ENCODE measurements at places on chromosomes 11 and 22. TPM values are rescaled to one million over a fixed set of nuclear protein-coding genes. Genes with fewer than 3 reads are reported as not detected.

Gene MPZL2
- total RNA-seq = 73.5 TPM

Gene ARHGAP42
- total RNA-seq = 6.0 TPM

Gene PRODH
- total RNA-seq = 0.05 TPM

Gene LGALS1
- total RNA-seq = 2,321 TPM

Gene OR5P2
- not detected for total RNA-seq

Gene SHISA8
- not detected for total RNA-seq

Gene TBX1
- 69.6 TPM for total RNA-seq

Gene DRD4
- under 0.01 TPM for total RNA-seq

Gene MMP8
- total RNA-seq = not detected

Gene KDM4E
- not detected for total RNA-seq

Gene ANO9
- 10.7 TPM for total RNA-seq

DNA sequence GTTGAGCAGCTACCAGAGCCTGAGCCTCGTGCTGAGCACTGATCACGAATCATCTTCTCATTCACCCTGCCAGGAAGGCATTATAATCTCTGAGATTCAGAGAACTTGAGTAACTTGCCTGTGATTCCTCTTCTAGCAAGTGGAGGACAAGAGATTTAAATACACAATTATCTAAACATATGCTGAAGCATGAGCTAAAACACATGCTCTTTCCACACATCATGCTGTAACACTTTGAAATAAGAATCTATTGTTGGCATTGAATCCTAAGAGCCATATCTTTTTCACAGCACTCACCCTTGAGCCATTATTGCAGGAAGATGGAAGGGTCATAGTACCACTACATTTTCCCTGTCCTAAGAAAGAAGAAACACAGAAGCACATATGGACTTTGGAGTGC is 722.5 kb upstream of the API5 start:
- no peak for DNase-seq

DNA sequence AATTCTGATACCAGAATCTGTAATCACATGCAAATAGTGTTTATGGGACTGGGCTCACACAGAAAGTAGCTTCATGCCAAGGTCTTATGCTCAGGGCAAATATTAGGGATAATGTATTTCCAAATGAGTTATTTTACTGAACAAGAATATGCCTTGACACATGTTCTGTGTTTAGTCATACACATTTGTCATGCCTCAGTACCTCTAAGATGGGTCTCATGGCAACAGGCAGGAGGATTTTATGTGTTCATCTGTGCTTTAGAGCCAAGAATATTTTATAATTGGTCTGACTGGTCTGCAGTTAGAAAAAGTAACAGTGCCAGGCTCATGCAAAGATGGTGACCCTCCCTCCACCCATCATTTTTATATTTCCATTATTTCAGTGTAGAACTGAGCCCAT is 49.1 kb downstream of the JAM3 start:
- no peak for DNase-seq

DNA sequence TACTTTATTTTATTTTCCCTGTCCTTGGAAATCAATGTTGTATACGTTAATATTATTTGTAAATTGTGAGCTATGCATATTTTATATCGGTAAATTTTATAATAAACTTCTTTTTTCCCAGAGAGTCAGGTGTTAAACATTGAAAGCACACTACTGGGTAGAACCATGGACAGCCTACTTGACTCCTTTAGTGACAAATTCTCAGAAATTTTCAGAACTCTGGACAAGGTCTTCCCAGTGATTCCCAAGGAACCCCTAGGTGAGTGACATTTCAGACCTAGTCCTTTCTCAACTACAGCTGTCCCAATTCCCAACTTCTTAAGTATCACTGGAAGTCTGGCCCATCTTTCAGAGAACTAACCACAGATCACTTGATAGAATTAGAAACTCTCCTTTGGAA is 107.2 kb downstream of the RCN1 start:
- no peak for DNase-seq

DNA sequence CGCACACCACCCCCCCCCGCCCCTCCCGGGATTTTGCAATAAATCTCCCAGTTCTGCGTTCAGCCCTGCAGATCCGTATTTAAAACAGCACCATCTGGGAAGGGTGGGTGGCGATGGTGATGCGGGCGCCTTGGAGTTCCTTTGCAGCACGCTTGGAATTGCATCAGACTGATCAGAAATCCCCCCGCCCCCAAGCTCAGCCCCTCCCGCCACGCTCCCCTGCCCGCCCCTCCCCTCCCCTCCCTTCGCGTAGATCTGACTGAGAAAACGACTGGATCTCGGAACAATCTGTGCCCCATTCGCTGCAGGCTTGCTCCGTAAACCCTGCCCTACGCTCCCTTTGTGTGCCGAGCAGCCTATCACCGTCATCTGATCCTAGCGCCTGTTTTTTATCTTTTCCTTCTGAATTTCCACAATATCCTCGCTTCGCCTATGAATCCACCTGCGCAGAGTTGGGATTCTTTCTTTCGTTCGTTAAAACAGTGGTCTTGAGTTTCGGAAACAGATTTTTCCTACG is 18.1 kb upstream of the BDNF start:
- DNase-seq = peak; percentile 59

DNA sequence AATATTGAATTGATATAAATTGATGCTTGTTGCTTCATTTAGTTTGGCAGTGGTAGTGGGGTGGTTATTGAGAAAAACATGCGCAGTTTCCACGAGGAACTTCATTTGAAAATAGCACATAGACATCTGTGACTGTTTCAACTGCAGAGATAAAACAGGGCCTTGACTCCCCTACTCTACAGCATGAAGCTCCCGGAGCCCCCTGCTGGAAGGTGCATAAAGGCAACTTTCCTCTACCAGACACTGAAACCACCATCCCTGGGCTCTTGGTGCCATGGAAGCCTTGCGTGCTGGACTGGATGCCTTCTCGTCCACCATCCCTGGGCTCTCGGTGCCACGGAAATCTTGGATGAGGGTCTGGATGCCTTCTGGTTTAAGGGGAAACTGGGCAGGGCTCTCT is 195.9 kb downstream of the CSNK2A3 start:
- DNase-seq = peak; percentile 36

GRCh38 chr22:41831828-41832552 is 915 bp upstream of the SREBF2 start:
- no peak for DNase-seq

DNA sequence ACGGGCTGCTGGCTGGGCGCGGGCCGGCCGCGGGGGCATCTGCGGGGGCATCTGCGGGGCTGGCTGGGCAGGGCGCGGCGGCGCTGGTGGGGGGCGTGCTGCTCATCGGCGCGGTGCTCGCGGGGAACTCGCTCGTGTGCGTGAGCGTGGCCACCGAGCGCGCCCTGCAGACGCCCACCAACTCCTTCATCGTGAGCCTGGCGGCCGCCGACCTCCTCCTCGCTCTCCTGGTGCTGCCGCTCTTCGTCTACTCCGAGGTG is 194 bp downstream of the DRD4 start:
- DNase-seq = no peak

GRCh38 chr22:23414727-23415489 is 165.2 kb downstream of the IGLL1 start:
- no peak for DNase-seq

- DNase-seq = peak; percentile 53
These were observed 38.7 kb upstream of the LINC01488 start for GRCh38 chr11:69442807-69443137.

DNA sequence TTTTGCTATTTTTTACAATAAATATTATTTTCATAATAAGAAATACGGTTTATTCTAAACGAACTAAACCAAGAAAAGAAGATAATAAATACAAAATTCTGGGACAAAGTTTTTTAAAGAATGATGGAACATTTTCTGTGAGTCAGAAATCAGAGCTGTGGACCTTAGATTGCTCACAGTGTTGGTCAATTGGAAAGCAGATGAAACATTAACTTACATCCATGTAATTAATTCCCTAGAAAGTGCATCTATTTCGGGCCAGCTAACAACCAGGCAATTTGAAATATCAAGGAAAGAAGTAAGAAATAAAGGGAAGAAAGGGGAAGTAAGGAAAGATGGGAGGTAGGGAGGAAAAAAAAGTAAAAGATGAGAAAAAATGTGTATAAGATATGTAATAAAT is 1569.8 kb upstream of the TENM4 start:
- DNase-seq = no peak

DNA sequence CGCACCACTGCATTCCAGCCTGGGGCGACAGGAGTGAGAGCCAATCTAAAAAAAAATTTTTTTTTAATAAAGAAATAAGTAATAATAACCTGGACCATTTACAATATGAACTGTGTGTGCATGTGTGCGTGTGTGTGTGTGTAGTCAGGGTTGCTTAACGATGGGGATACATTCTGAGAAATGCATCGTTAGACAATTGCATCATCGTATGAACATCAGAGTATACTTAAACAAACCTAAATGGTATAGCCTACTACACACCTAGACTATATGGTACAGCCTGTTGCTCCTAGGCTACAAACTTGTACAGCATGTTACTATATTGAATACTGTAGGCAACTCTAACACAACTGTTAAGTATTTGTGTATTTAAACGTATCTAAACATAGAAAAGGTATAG is 26.4 kb downstream of the RDX start:
- no peak for DNase-seq

GRCh38 chr11:57269571-57270021 is 32.5 kb upstream of the APLNR start:
- peak; percentile 67 for DNase-seq

DNA sequence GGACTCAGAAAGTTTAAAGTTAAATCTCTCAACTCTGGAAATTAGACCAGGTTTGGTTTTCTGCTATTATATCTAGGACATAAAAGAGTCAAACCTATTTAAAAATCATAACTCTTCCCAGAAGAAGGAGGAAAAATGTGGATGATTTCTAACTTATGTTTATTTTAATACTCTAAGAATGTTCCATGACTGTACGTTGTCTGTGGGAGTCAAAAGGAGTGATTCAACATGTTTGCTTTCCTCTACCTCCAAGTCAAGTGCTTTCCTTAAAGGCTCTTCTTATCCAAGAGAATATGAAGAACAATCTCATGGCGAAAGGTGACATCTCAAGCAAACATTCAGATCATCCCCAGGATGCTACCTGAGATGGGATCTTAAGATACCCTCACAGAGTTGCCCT is 21.6 kb downstream of the OR51E1 start:
- no peak for DNase-seq

GRCh38 chr11:93249459-93250220 is 51.8 kb upstream of the SLC36A4 start:
- no peak for DNase-seq

GRCh38 chr11:30342736-30343166 is 19.8 kb downstream of the ARL14EP start:
- DNase-seq = no peak

- DNase-seq = no peak
These were observed 169.4 kb downstream of the WT1 start for GRCh38 chr11:32265911-32266310.

DNA sequence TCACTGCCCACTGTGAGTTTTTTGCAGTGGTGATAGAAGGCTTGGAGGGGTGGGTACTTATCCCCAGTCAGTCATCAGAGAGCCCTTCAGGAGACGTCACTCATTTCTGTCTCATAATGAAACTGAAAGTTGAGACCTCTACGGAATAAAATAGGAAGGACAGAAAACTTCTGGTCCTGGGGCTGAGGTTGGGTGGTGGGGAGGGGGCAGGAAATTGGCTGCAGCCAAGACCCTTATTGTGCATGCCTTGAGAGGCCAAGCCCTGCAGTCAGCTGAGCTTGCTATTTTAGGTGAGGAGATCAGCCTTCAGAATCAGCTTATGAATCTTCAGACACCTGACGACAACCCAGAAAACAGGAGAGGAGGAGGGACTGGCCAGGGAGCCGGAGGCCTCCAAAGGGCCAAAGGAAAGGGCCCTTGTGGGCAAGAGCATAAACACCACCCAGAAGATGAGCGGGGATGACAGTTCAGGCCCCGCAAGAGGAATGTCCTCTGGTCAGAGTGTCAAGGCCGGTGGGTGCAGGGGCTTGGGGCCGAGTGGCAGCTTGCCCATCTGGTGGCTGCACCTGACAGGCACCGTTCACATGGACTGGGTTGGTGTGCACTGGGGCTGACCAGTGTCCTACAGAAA is 17.9 kb upstream of the ADA2 start:
- no peak for DNase-seq

GRCh38 chr11:71946144-71946571 is 17.3 kb downstream of the RNF121 start:
- DNase-seq = peak; percentile 66

GRCh38 chr11:34749666-34750659 is 129.1 kb downstream of the EHF start:
- DNase-seq = no peak

- DNase-seq = no peak
These were observed 86.2 kb upstream of the LINC01488 start for GRCh38 chr11:69395287-69395686.

DNA sequence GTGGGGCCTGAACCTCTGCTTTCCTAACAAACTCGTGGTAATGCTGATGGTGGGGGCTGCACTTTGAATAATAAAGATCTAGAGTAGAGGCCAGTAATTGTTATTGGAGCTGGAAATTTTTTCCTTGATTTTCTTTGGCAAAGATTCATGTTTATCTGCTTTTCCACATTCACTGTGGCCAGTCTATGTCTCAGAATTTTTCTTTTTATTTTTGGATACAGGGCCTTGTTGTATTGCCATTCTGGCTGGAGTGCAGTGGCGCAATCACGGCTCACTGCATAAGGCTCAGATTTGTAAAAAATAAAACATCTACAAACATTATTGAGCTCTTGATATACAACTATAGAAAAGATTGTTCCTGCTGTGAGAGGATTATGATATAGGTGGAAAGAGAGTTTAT is 1.6 kb downstream of the TMEM135 start:
- no peak for DNase-seq

GRCh38 chr11:27438595-27438981 is 34.0 kb downstream of the LGR4 start:
- no peak for DNase-seq

- no peak for DNase-seq
These were observed 99.3 kb upstream of the FAT3 start for GRCh38 chr11:92125321-92125720.

DNA sequence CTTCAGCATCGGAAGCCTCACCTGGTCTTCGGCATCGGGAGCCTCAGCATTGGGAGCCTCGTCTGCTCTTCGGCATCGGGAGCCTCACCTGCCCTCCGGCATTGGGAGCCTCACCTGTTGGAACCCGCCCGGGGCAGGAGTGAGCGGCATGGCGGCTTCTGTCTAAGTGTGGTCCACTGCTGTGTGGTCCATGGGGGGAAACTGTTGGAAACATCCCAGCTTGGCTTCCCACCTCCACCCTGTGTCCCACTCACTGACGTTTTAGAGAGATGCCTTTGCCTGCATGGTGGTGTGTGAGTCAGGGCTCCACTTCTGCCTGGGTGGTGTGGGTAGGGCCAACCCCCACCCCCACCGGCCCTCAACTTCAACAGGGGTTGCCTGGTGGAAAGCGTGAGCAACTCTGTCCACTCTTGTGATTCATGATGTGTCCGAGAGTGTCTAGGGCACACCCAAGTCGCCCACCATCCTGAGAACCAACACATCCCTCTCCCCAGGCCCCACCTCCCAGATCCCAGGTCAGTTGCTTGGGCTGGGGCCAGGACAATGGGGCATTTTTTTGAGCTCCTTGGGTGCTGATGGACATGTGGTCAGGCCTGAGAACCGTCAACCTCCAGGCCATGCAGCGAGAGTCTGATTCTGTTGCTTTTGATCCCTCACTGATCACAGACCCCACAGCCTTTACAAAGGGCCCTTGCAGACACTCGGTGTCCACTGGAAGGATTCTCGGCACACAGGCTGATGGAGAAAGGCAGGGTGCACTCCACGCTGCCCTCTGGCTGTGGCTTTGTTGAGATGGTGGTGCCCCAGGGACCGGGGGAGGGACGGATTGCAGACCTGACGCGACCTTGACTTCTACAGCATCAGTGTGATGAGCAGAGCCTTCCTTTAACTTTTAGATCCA is 406.7 kb downstream of the TBC1D22A start:
- DNase-seq = peak; percentile 45

All from dermis blood vessel endothelial cell (primary cell).